ENCODE measurements at places on chromosomes 5 and 9.
A peak's percentile ranks its signal among the peaks of the same experiment; 100 is the strongest.

DNA sequence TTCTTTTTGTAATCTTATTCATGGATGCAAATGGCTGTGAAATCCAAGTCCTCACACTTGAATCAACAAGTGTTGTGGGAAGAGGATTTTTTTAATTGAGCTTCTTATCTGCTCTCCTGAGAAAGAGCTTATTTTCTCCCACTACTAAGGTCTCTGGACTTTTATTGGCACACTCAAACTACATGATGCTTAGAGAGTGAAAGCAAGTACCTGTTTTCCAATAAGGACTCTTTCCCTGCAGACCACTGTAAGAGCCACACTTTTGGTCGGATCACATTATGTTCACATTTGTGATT is 546.4 kb upstream of the ARRDC3 start:
- no peak for DNase-seq

- DNase-seq: peak; percentile 53
Measured at GRCh38 chr9:113650207-113651131, 186.9 kb downstream of the RGS3 start.

GRCh38 chr5:102283102-102283797 is 12.8 kb downstream of the SLCO4C1 start:
- no peak for DNase-seq

DNA sequence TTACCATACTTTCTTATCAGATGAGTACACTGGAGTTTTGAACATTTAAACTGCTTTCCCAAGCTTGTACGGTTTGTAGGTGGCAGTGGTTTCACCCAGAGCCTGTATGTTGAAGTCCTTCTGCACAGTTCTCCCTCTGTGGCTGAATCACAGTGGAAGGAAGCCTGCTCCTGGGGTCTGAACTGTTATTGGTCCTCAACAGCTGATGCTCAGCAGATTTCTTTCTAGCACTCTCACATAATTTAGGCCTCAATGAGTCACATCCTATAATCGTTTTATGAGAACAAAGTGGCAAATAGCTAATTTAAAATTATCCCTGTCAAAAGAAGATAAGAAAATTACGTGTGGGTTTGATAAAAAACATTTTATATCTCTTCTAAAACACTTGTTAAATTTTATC is 229.7 kb downstream of the TLE4 start:
- no peak for DNase-seq

Data from SK-N-DZ (cell line).